Gastroesophageal sphincter (tissue), 4 donors: ENCODE measurements at places on chromosomes 3 and 15.
A peak's percentile ranks its signal among the peaks of the same experiment; 100 is the strongest.

- no peak for ATAC-seq
Observed at GRCh38 chr15:57746786-57747185, 40.3 kb downstream of the POLR2M start.

- peak; percentile 69 for ATAC-seq
Observed at GRCh38 chr15:49235446-49236124, 65.5 kb downstream of the GALK2 start.

GRCh38 chr15:68403161-68403941, 28.6 kb downstream of the ITGA11 start:
- ATAC-seq, result no peak

GRCh38 chr15:90597577-90597976, 67.9 kb downstream of the CRTC3 start:
- no peak for ATAC-seq

DNA sequence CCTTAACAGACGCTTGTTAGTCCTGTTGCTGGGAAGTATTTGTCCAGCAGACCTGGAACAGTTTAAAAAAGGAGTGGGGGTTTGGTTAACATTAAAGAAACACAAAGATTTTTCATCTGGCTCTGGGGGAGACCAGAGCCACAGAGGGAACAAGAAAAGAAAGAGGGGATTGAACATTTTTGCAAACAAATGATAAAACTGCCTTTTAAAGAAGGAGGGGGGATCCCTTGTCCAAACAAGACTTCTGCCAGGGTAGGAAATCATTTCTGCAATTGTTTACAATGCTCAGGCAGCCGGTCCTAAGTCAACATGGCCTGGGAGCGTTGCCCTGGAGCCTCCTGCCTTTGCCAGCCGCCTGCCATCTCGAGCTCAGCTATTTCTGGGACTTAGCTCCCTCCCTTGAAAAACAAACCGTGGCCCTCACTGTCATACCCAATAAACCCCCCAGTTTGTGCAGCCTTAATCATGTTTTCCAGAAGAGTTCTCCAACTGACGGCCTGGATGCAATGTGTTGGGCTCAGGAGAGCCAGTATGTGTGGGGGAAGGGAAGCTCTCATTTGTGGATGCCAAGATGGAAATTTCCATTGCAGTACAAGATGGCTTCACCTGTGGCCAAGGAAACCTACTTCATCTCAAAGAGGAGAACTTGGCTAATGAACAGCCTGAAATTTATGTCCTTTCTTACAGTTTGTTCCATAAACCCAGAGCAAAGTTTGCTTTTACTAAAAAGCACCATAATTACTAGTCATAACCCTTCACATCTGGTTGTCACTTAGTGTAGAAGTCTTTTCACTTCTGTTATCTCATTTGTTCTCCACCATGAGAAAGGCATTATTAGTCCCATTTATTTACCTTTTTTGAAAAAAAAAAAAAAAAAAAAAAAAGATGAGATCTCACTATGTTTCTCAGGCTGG, 75.9 kb upstream of the RNU6-1 start:
- ATAC-seq, result peak; percentile 65

DNA sequence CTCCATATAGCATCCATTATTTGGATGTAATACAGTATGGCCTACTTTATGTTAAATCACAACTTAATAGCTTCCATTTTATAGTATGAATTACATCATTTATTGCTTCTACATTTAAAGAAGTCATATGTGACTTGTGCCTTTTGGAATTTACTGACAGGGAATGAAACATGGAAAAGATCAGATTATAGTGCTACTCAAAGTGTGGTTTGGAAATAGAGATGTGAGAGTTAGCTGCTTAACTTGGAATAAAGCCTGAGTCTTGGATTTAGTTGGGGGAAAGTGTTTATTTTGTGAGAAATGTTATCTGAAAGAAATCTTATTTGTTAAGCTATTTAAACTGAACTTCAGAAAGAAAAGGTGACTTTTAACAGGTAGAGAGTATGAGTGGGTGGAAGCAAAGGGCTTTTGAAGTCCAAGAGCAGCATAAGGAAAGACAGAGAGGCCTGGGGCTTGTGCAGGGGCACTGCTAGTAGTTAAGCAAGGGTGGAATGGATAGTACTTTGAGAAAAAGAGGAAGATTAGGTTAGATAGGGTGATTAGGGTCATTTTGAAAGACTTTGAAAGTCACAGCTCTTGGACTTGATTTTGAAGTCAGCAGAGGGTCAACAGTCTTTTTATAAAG, 60.5 kb downstream of the SLMAP start:
- no peak for ATAC-seq

GRCh38 chr3:14480207-14481017, 59.7 kb downstream of the GRIP2 start:
- peak; percentile 22 for ATAC-seq

- ATAC-seq, result no peak
Observed at GRCh38 chr15:40054855-40055575, 16.0 kb upstream of the SRP14 start.

DNA sequence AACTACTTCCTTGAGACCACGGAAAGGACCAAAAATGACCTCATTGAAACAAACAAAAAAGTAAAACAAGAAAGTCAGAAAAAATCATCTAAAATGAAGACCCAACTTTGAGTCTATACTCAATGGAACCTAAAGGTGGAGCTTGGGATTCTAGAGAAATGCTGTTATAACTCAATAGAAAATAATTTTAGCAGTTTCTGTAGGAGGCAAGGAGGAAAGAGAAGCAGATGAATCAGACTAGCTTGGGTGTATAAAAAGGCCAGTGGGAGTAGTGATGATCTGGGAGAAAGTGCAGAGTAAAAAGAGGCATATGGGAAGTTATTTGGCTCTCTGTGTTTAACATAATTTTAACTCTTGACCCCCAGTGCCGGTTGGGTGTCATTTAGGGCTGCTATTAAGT, 94.4 kb downstream of the TMCO5A start:
- no peak for ATAC-seq

- ATAC-seq, result no peak
Observed at GRCh38 chr15:70584838-70585706, 178.3 kb downstream of the UACA start.

GRCh38 chr3:157163217-157163953, 3.4 kb upstream of the CCNL1 start:
- ATAC-seq, result no peak

DNA sequence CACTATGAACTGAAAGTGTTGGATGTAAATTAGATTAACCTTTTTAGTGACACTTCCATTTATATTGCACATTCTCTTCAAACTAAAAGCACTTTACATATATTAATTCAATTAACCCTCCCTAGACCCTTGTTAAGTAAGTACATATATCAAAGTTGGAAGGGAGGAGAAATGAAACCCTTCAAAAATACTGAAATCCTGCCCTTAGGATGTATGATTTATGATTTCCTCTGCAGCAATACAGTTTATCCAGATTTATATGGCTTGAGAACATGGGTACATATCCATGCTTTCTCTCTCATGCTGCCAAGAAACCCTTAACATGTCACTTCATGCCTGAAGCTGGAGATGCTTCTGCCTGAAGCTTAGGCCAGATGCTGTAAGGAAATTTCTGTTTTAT, 11.0 kb downstream of the CLSTN2 start:
- no peak for ATAC-seq

- peak; percentile 87 for ATAC-seq
Observed at GRCh38 chr15:90174140-90174875, 26.8 kb upstream of the SEMA4B start.

DNA sequence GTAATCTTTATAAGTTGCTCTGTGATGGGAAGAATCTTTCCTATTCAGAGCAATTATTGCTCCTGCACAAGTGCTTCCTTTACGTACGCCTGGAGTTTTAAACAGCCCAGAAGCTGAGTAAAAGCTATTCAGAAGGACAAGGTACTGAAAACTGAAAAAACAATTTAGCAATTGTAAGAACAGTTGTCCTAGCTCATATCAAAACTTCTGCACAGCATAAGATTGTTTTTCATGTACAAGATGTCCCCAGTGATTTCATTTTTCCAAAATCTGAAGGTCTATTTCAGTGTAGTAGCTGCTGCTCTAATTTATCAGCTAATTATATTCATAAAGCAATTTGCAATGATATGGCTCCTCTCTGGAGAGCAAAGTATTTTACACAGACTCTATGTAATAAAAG, 23.7 kb downstream of the KCNAB1 start:
- no peak for ATAC-seq

GRCh38 chr3:57160765-57161538, 4.2 kb downstream of the IL17RD start:
- ATAC-seq, result no peak

DNA sequence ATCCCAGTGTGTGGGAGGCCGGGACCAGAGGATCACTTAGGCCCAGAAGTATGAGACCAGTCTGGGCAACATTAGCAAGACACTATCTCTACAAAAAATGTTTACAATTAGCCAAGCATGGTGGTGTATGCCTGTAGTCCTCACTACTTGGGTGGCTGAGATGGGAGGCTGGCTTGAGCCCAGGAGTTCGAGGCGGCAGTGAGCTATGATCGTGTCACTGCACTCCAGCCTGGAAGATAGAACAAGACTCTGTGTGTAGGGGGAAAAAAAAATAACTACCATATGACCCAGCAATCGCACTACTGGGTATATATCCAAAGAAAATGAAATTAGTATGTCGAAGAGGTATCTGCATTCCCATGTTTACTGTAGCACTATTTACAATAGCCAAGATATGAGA, 22.6 kb downstream of the RYK start:
- no peak for ATAC-seq

- peak; percentile 23 for ATAC-seq
Observed at GRCh38 chr15:57387564-57388076, 11.3 kb downstream of the CGNL1 start.

DNA sequence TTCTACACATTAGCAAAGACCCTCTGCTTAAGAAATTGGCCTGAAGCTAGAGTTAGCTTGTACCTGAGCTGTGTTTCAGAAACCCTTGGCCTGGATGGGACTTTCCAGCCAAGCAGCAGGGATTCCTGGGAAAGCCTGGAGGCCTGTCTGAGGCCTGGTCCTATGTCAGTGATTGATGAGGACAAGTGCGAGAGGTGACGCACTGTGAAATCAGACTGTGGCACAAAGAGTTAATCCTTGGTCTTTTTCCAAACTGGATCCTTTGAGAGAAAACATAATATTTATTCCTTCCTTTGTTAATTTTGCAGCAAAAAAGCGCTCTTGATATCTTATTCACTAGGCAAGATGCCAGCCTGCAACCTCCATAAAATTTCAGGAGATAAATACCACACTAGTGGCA, 225.0 kb upstream of the ATP11B start:
- no peak for ATAC-seq

GRCh38 chr3:127093312-127093711, 99.6 kb upstream of the PRR23E start:
- no peak for ATAC-seq

DNA sequence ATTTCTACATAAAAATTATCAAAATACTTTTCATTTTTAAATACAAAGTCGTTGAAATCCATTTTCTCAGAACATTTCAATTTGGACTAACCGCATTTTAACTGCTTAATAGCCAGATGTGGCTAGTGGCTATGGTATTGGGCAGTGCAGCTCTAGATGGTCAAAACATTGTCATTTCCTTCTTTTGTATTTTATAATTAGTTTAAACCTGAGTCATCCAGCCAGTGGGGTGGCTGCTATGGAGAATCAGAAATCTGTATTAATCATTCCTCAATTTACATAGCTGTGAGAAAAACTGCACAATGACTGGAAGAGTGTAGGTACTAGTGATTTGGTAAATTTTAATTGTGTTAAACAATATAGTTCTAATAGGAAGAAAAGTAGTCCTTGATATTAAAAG, 245.3 kb downstream of the PDZRN3 start:
- ATAC-seq, result no peak

- ATAC-seq, result peak; percentile 31
Observed at GRCh38 chr15:89399238-89400115, 64.9 kb upstream of the POLG start.

- ATAC-seq, result no peak
Observed at GRCh38 chr15:82294061-82294690, 31.6 kb downstream of the SAXO2 start.

GRCh38 chr3:183427876-183428446, 458 bp downstream of the MCF2L2 start:
- peak; percentile 75 for ATAC-seq

GRCh38 chr3:138254216-138254615, 67.1 kb downstream of the ARMC8 start:
- no peak for ATAC-seq

GRCh38 chr3:110727056-110727455, 344.6 kb upstream of the NECTIN3 start:
- ATAC-seq, result no peak

DNA sequence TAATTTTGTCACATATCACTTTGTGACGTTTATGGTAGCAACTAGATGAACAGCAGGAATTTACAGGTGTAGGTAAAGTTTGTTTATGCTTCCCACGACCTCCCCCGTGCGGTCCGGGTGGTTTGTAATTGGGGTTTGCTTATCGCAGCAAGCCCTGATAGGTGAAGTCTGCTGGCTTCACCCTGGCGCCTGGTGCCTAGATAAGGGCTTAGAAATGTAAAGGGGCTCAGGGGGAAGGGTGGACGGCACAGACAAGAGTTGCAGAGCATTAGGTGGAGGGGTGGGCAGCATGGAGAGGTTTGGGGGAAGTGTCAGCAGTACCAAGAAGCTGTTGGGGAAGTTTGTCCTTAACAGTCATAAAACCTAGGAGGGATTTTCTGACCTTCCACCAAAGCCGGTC, 108.1 kb upstream of the RNF7 start:
- ATAC-seq, result no peak

- no peak for ATAC-seq
Observed at GRCh38 chr3:179450261-179450701, 989 bp downstream of the GNB4 start.

DNA sequence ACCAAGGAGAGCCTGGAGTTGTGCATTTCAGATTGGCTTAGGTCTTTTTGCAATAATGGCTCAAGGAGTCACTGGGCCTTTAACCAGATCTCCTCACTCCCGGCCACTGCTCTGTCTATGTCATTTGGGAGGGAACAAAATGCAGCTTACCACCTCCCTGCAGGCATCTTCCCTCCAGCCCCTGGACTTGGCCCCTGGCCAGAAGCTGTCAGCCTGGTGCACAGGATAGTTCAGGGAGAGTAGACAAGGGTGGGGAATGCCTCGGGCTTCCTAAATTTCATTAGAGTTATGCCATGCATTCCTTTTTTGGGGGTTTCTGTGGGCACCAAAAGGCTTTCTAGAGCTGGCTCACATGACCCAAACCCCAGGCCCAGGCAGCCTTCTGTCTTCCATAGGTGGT, 70.2 kb upstream of the HRH1 start:
- ATAC-seq, result no peak

- no peak for ATAC-seq
Observed at GRCh38 chr15:64521726-64522164, 61.4 kb downstream of the ZNF609 start.

DNA sequence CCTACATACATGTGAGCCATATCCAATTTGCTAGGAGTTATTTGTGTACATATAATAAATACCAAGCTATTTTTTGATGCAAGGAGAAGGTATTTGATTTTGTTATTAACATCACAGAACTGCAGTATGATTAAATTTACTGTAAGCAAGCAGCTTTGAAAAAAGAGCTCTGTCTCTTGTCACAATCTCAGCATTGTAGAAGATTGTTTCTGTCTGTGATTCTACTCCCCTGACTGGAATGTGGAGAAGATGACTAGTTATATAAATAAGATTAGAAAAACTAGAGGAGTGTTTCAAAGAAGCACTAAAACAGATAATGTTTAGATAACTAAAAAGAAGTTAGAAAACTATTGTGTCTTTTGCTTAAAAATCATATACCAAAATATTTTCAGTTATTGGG, 17.1 kb upstream of the DCBLD2 start:
- ATAC-seq, result no peak
